NCI-H1694 treated with DMSO at 0.1 percent for 48 hours (cell line): ENCODE measurements at places on chromosomes 2 and 18.
A peak's percentile ranks its signal among the peaks of the same experiment; 100 is the strongest.

DNA sequence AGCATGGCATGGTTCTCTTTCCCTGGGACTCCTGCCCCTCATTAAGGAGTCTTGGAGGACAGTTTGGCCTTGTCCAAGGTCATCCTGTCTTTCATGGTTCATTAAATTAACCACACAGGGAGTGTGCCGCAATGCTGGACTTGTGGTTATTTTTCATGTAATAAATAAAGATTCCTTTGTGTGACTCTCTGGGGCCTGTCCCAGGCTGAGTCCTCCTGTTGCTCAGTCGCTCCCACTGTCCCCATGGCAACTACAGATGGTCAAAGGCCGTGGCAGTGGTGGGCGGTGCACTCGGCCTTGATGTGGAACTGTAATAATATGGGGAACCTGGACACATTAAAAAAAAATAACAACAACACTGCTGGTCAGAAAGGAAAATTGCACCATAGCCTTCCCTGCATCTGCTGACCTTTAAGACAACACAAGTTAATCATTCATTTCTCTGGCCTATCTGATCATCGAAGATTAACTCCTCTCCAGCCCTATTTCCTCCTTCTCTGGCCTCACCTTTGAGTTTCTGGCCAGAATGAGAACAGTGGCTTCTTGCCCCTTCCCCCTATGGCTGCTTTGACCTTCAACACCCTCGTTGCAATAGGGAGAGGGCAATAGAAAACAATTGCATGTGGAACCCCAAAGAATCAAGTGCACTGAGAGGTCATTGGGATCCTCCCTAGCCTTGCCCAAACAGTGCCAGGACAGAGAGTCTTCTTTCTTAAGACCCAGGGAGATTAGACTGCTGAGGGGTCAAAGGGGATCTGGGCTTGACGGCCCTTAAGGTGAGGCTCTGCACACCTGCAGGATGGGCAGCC lies 44.7 kb downstream of the PSD4 start:
- DNase-seq, result no peak

DNA sequence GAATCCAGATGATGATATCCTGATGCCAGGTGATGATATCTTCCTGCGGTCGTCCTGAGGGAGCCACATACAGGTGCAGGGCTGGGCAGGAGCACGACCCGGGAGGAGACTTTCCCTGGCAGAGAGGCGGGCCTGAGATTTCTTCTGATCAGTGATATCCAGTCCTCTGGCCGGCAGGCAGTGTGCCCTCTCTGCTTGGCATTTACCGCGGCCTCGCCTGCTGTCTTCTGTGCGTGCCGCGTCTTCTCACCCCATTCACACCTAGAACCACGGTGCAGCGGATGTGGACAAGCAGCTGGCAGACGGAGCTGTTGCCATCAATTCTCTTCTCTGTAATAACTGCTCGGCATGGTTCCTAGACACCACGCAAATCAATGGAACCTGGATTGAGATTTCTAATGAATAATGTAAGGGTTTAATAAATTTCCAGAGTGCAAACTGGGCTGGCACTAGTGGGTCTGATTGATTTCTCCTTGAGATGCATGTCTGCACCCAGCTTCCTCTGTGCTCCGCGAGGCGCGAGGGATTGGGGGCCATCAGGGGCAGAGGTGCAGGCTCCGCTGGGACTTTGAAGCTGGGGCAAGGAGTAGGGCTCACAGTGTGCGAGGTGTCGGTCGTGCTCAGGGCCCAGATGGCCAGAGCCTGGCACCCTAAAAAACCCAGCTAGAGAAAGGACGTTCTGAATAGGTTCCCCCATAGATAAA lies 208.9 kb upstream of the HDAC4 start:
- DNase-seq, result no peak

GRCh38 chr2:2328848-2329247 lies 2.2 kb downstream of the MYT1L start:
- DNase-seq, result peak; percentile 92

- DNase-seq, result no peak
These were observed 17.6 kb upstream of the CHST9 start for GRCh38 chr18:27202741-27203140.

DNA sequence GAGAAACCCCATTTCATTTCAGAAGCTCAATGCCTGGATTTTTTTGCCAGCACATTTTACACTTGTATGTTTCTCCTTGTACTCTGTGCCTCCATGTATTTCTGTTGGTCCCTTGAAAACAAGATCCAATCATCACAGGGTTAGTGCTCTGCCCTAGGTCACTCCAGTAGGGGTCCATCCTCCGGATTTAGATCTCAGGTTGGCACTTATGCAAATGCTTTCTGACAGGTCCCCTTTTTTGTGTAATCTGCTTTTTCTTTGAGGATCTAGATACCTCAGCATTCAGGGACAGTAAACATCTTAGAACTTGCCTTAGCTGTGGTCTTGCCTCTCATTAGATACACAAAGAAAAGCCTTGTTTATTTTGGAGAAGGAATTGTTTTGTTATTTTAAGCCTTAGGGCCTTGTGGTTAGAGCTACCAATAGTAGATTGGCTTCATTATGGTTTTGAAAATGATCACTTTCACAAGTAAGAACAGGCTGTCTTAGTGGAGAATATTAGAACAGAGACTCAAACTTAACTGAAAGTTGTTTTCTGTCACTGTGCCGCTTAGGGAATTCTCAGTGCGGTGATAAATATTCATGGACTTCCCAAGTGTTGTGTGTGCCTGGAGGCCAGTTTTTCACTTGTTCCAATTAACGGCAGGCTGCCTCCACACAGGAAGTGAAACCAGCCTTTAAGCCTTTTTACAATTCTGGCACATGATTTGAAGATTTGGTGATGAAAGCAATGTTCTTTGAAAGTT lies 7.8 kb downstream of the MERTK start:
- no peak for DNase-seq
